ENCODE measurements at places on chromosomes 12 and 14. TPM values are rescaled to one million over a fixed set of nuclear protein-coding genes. Genes with fewer than 3 reads are reported as not detected.

The SPIC gene
- total RNA-seq: not detected

The AGAP2 gene
- under 0.01 TPM for total RNA-seq

The HNF1A gene
- total RNA-seq: not detected

The GUCY2C gene
- total RNA-seq: not detected

The KRT80 gene
- 0.17 TPM for total RNA-seq

The FAM186B gene
- under 0.01 TPM for total RNA-seq

The ARMH4 gene
- total RNA-seq: 0.74 TPM

The DUSP16 gene
- total RNA-seq: 11.8 TPM

The ALKBH2 gene
- total RNA-seq: 24.8 TPM

The SUPT16H gene
- total RNA-seq: 63.6 TPM

The PRKAG1 gene
- 70.3 TPM for total RNA-seq

The DDX54 gene
- total RNA-seq: 55.3 TPM

The TAS2R19 gene
- not detected for total RNA-seq

The MIP gene
- not detected for total RNA-seq

The PIWIL1 gene
- total RNA-seq: not detected

The REC8 gene
- 64.6 TPM for total RNA-seq

The GNB3 gene
- total RNA-seq: 2.2 TPM

The FGF6 gene
- total RNA-seq: not detected

The CAPZA3 gene
- not detected for total RNA-seq

The CLEC4D gene
- total RNA-seq: not detected

The MFAP5 gene
- 1.8 TPM for total RNA-seq

The ACSS3 gene
- total RNA-seq: 8.9 TPM

The GPR84 gene
- total RNA-seq: not detected

The IL23A gene
- total RNA-seq: not detected

The PPFIBP1 gene
- total RNA-seq: 47.7 TPM

The GALNT8 gene
- total RNA-seq: 0.15 TPM

The ASIC1 gene
- total RNA-seq: 1.5 TPM

The AKAP6 gene
- 0.15 TPM for total RNA-seq

The PHLDA1 gene
- total RNA-seq: 108 TPM

The REM2 gene
- 0.30 TPM for total RNA-seq

The SYCP3 gene
- 0.50 TPM for total RNA-seq

The ALDH1L2 gene
- 29.1 TPM for total RNA-seq

The ADAMTS20 gene
- total RNA-seq: not detected

The ENDOU gene
- total RNA-seq: not detected

The NGB gene
- total RNA-seq: not detected

The GXYLT1 gene
- 12.5 TPM for total RNA-seq

The PLEKHA5 gene
- 10.3 TPM for total RNA-seq

The RAD51AP1 gene
- total RNA-seq: 21.9 TPM

The RNASE3 gene
- total RNA-seq: not detected

The PLEKHD1 gene
- total RNA-seq: not detected

Data from bronchus fibroblast of lung (primary cell).